Thoracic aorta (tissue), 2 donors: ENCODE measurements at places on chromosomes 5 and 9.

- DNase-seq, result no peak
Measured at GRCh38 chr5:98458004-98458403, 315.5 kb upstream of the RGMB start.

GRCh38 chr5:145991044-145991575 lies 54.7 kb downstream of the SH3RF2 start:
- no peak for DNase-seq

DNA sequence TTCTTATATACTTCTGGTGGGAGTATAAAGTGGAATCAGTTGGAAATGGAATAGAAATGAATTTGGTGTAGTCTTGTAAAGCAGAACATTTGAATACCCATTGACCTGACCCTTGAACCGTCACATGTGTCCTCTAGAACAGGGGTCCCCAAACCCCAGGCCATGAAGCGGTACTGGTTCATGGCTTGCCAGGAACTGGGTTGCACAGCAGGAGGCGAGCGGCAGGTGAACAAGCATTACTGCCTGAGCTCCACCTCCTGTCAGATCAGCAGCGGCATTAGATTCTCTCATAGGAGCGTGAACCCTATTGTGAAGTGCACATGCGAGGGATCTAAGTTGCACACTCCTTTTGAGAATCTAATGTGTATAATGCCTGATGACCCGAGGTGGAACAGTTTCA lies 80.0 kb downstream of the RANBP17 start:
- no peak for DNase-seq

GRCh38 chr5:128974567-128974966 lies 9.3 kb downstream of the SLC27A6 start:
- DNase-seq, result no peak

- peak; percentile 67 for DNase-seq
Measured at GRCh38 chr5:10249948-10250805, at the start of gene CCT5. CCT5 (plus strand) TSS chr5:10250280; CDS start chr5:10250341, 61 bp downstream.

GRCh38 chr5:6475626-6476312 lies 27.1 kb downstream of the UBE2QL1 start:
- no peak for DNase-seq

- DNase-seq, result no peak
Measured at GRCh38 chr5:174106997-174107655, 61.6 kb downstream of the NSG2 start.

DNA sequence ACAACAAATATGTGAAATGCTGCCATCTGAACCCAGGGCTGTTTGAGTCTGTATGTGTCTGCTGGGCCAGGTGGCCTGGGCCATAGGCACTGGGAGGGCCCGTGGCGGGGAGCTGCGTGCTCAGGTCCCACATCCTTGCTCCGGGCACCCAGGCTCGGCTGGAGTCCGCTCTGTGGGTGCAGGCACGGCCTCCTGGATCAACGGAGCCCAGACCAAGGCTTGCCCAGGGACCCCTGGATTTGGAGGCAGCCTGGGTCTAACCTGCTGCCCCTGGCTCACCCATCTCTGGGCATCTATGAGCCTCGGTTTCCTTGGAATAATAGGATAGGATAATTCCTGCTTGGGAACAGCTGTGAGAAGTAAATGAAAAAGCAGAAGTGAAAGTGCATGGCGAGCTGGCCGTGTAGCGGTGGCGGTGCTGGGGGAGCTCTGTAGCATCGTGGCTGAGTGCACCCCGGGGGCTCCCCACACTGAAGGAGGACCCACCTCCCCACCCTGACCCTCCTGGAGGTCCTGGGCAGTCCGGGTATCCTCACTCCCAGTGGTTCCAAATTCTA lies 1.2 kb downstream of the CDHR2 start:
- no peak for DNase-seq

- DNase-seq, result no peak
Measured at GRCh38 chr9:85602742-85603141, 139.0 kb downstream of the AGTPBP1 start.

DNA sequence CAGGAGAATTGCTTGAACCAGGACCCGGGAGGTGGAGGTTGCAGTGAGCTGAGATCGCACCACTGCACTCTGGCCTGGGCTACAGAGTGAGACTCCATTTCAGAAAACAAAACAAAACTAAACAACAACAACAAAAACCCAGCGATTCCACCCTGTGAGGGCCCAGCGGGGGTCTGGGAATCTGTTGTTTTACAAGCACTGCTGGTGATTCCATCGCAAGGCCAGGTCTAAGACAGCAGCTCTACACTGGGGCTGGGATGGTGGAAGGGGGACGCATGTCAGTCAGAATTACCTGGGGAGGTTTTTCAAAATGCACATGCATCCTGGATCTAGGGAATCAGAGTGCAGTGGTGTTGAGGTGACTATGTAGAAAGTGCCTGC lies 90.9 kb downstream of the ANKRD55 start:
- no peak for DNase-seq

- DNase-seq, result no peak
Measured at GRCh38 chr5:34523387-34523726, 132.8 kb upstream of the RAI14 start.

GRCh38 chr9:133782157-133783130 lies 44.3 kb upstream of the SARDH start:
- DNase-seq, result no peak
